ENCODE measurements at places on chromosomes 2 and 18.

DNA sequence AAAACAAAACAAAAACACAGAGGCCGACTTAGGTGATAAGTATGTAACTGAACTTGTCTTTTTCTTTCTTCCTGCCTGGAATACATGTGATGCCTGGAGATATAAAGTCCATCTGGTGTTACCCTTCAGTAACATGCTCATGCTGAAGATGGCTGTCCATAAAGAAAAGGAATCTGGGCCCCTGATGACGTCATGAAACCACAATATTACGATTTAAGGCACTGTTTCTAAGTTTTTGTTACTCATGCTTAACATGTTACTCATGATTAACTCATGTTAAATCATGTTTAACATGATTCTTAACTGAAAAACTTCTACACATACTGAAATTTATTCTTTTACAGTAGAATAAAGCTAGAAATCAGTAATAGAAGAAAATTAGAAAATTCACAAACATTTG is 49.0 kb downstream of the STRADB start:
- no peak for DNase-seq

- DNase-seq: no peak
These were observed 26.0 kb upstream of the FOSL2 start for GRCh38 chr2:28366496-28367282.

DNA sequence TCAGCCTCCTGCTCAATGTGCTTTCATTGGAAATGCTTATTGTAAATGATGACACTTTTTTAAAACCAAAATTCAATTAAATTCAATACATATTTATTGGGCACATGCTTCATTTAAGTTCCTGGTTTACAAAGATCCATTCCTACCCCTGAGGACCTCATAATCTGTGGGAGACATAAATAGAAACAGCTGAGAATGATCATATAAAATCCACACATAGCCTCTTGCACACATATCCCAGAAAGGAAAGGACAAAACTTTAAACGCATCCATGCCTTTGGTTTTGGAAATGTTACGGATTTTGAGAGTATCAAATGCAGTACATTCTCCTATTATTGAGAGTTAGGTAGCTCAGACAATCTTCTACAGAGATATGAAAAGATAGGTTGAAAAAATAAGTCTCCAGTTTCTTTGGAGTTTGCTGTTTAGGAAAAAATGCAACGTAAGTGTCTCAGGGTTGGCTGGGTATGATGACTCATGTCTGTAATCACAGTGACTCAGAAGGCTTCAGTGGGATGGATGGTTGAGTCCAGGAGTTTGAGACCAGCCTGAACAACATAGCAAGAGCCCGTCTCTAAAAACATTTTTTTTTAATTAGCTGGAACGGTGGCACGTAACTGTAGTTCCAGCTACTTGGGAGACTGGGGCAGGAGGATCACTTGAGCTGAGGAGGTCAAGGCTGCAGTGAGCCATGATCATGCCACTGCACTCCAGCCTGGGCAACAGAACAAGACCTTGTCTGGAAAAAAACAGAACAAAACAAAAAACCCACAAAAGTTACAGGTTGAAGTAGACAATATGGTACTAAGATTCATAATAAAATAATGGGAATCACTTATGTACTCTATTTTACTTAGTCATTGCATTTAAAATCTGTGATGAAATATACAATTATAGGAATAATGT is 3.9 kb upstream of the PRELID3A start:
- DNase-seq: no peak

DNA sequence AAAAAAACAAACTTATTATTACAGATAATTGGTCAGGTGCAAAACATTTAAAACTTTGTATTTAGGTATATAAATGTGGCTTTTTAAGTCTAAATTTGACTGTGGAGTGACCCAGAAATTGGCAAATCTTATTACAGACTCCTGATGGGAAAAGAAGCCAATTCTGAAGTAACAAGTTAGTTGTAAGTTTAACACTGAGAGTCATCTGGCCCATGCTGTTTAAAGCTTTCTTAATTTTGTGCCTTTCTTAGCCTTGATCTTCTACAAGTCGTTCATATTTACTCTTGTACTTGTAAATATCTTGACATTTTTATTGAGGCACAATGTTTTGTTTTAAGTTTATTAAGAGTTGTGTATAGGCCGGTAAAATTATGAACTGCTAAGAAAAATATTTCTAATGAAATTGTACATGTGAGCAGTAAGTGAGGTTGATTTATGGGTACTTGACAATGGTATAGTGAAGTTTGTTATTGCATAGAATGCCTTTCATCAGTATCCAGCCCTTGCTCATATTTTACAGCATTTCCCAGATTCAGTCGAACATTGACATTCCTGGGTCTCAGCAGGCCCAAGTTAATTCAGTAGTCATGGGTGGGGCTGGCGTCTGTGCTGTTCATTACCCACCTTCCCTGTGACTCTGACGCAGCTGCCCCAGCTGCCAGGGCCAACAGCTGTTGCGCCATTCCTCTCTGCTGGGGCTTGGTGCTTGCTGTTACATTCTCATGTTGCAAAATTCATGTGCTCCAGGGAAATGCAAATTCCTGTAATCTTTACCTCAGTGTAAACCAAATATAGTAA is 121.4 kb downstream of the ZNF236 start:
- no peak for DNase-seq

- DNase-seq: no peak
These were observed 36.0 kb upstream of the FZD5 start for GRCh38 chr2:207805566-207806226.

- DNase-seq: no peak
These were observed 1579.4 kb upstream of the TMEFF2 start for GRCh38 chr2:193774166-193774565.

GRCh38 chr2:50649626-50650402 is 382.1 kb downstream of the NRXN1 start:
- no peak for DNase-seq

DNA sequence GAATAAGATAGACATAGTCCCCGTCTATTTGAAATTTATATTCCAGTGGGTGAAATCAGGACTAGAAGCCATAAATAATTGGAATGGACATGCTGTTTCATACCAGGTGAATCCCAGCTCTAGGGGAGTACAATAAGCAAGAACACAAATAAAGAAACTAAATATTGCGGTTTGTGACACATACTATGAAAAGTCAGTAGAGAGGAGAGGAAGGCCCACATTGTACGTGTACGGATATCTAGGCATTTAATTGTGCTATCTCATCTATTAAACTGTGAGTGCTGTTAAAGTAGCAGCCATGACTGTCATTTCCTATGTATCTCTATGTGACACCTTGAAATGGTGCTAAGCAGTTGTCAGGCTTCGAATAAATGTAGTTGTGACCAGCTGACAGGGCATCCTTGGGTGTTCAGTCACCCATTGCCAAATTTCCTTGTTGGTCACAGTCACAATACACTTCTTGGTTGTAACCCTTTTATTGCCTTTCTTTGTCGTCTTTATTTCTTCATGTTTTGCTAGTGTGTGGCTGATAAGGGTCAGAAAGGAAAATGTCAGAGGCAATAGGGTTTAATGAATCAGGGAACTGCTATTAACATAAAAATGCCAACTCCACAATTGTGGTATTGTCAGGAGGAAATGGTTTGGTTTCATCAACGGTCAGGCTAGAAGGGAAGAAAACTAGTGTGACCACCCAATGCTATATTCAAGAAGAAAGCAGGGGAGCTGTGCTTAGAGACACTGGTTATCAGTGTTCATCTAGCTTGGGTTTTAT is 31.5 kb downstream of the CPO start:
- DNase-seq: no peak

DNA sequence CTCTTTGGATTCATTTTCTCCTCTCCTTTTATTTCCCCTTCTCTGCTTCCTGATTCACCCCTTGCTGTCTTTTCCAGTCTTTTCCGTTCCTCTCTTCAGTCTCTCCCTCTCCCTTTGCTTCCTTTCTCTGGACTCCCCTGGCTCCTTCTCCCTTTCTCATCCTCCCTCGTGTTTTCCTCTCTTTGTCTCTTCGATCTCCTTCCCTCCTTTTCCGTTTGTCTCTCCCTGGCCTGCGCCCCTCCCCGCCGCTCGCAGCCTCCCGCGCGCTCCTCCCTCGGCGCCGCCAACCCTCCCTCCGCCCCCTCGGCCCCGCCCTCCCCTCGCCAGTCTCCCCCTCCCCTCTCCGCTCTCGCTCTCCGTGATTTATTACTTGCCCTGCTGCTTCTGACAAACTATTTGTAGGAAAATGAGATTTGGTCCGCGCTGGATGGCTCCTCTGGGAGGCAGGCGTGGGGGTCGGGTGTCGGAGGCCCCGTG is 46.0 kb upstream of the PAX8 start:
- DNase-seq: no peak

- no peak for DNase-seq
These were observed 5.2 kb downstream of the ZFP36L2 start for GRCh38 chr2:43221124-43221762.

DNA sequence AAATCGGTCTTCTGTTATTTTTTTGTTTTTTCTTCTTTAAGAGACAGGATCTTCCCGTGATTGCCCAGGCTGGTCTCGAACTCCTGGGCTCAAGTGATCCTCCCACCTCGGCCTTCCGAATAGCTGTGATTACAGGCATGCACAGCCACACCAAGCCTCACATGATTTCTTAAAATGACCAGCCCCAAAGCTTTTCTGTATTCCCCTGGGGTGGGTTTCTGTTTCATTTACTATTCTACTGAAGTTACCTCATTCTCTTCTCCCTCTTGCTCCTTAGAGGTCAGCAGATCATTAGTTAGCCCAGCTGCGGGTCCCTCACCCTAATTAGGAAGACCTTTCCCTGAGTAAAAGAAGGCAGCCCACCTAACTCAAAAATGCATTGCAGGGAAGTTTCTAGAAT is 27.6 kb downstream of the SLC1A4 start:
- DNase-seq: no peak

DNA sequence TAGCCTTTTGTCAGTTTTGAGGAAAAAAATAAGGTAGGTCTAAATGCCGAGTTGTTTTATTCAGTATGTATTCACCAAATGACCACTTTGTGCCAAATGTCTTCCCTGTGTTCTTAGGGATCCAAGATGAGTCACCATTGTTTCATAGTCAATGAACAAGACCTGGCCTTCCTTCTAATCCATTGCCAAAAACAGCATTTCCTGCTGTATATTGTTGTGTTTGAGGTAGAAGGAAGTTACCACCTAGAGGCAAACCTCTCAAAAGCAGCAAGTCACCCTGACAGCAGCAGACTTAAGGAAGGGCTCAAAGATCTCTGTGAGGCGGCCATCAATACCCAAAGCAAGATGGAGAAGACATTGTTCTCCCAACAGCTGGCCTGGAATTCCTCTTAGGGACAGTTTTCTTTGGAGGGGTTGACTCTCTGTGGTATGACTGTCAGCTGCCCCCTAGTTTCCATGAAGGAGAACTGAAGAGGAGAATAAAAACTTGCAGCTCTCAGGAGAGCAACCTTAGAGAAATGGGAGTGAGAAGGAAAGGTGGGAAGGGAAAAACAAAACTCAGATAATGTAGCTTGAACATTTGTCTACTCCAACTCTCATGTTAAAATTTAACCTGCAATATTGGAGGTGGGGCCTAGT is 328.3 kb downstream of the LRATD1 start:
- DNase-seq: no peak

- DNase-seq: no peak
These were observed 3.4 kb upstream of the ATP9B start for GRCh38 chr18:79065802-79066201.

GRCh38 chr2:25279091-25279651 is 62.6 kb downstream of the DNMT3A start:
- peak; percentile 50 for DNase-seq

DNA sequence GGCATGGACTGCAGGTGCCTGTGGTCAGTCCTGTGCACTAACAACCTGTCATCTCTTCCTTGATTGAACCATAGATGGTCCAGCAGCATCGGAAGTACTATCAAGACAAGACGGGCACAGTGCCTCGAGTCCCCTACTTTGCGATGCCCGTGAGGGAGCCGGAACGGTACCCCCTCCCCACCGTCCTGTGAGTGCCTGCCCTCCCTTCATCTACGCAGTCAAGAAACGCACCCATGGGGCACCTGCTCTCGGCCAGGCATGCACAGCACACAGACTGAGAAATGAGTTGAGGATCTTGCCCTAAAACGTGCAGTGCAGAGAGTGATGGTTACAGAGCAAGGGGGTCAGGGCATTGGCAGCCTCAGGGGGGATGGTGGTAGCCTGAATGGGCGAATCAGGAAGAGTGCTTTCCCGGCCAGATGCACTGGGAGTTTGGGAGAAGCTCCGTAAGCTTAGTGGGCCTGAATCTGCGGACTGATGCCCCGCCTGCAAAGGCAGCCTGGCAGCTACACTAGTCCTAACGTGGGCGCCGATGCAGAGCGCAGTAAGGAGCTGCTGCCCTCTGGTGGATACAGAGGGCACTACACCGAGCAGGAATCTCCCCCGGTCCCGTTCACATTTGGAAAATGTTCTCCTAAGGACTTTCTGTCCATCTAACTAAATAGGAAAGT is 63.6 kb downstream of the CIB4 start:
- peak; percentile 60 for DNase-seq

- DNase-seq: no peak
These were observed 57.7 kb downstream of the BIN1 start for GRCh38 chr2:127048969-127049897.

GRCh38 chr2:234044157-234044556 is 6.3 kb upstream of the SPP2 start:
- DNase-seq: no peak

DNA sequence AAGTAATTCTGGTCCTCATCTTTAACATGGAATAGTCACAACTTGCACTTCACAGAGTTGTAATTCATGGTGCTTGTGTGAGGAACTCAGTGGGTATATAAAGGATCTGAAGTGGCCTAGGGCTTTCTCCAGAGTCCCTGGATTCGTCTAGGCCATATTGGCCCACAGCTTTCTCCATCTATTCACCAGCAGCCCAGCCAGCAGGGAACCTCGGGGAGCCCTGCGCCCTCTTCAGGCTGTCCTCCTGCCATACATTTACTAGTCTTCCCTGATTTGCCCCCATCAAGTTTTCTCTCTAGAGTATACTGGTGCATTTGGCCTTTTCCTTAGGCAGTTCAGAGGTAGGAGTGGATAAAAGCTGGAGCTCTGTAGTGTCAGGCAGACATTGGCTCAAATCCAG is 278.3 kb downstream of the MYCN start:
- no peak for DNase-seq

- no peak for DNase-seq
These were observed 275.6 kb upstream of the CXCR4 start for GRCh38 chr2:136393514-136393913.

DNA sequence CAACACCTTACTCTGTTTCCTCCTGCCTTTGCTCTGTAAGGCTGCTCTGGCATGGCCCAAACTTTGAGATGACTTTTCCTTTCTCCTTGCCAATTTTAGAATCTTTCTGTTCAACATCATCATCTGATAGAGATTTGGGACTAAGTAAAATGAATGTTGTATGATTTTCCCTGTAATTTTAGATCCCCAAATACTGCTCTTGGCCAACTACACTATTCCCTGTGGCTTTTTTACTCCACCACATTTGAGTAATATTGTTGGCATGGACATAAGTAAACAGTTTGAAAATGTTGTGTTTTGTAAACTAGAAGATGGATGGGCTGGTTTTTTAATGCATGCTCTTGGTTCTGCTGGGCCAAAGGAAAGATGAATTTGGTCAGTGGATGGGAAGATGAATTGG is 12.1 kb downstream of the LTBP1 start:
- no peak for DNase-seq

Data from hypothalamus (tissue), 51 donors.